ENCODE measurements at places on chromosomes 16 and 17.

- no peak for DNase-seq
Measured at GRCh38 chr17:12719948-12720347, 54.3 kb downstream of the MYOCD start.

- DNase-seq, result no peak
Measured at GRCh38 chr16:66840883-66841282, 3.3 kb upstream of the CA7 start.

- no peak for DNase-seq
Measured at GRCh38 chr16:47016700-47017133, 43.2 kb upstream of the DNAJA2 start.

DNA sequence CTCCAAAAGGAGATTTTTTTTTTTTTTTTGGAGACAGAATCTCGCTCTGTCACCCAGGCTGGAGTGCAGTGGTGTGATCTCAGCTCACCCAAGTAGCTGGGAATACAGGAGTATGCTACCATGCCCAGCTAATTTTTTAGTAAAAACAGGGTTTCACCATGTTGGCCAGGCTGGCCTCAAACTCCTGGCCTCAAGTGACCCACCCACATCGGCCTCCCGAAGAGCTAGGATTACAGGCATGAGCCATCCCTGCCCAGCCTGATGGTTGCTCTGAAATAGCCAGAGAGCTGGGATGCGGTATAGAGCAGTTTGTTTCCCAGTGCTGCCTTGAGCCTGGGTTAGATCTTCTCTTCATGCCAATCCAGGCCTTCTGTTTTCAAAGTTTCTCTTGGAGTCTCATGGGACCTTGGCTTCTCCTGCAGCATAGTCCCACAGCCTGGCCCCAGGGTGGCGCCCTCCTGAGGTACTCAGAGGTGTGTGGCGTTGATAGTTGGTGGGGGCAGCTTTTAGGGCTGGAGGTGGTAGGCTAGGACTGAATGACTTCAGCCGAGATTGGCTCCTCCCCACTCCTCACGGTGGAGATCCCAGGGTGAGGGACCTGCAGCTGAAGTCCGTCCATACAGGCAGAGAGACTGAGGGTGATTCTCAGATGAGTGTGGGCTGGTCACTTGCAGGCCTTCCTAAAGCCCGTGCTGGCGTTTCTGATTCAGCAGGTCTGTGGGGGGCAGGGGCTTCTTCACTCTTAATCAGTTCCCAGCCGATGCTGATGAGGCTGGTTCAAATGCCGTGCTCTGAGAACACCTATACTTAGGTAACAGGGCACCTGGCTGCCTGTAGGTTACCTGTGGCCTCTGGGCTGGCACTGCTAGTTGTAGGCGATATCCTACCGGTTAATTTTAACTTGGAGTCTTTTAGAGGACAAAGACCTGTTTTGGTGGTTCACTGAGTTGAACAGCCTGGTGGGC, 52.0 kb downstream of the TNFRSF13B start:
- DNase-seq, result peak; percentile 61

- DNase-seq, result no peak
Measured at GRCh38 chr16:53068423-53068833, 13.6 kb downstream of the CHD9 start.

GRCh38 chr16:10605636-10606035, 25.2 kb upstream of the EMP2 start:
- DNase-seq, result no peak

DNA sequence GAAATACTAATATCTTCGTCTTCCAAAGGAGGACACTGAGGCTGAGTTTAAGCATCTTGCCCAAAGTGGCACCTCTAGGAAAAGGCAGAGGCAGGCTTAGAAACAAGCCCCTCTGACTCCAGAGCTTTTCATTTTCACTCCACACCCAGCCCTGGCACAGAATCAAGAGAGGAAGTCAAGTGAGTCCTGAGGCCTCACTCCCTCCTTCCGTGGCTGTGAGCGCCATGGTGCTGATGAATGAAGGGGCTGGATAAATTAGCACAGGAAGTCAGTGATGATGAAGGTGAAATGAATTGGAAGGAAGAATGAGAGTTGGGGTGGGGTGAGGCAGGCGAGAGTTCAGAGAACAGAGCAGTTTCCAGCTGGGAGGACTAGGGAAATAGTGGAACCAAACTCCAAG, 179.3 kb downstream of the TMEM132E start:
- DNase-seq, result no peak

DNA sequence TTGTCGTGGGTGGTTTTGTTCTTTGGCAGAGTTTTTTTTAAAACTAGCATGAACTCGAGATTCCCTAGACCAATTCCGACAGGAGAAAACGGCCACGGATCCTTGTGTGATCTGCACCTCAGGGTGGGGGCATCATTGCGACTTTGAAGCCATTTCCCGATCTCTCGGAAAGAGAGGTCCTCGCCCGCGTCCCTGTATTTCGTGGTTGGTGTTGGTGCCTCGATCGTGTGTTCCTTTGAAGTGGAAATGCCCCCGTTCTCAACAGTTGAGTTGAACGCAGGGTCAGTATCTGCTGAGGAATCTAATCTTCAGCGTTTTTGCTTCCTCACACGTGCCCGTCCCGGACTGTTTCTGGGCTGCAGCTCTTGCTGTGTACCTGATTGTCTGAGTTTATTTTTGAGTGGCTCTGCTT, 1.1 kb downstream of the CRAMP1 start:
- no peak for DNase-seq

GRCh38 chr17:64500862-64501765, 4.3 kb upstream of the POLG2 start:
- no peak for DNase-seq

DNA sequence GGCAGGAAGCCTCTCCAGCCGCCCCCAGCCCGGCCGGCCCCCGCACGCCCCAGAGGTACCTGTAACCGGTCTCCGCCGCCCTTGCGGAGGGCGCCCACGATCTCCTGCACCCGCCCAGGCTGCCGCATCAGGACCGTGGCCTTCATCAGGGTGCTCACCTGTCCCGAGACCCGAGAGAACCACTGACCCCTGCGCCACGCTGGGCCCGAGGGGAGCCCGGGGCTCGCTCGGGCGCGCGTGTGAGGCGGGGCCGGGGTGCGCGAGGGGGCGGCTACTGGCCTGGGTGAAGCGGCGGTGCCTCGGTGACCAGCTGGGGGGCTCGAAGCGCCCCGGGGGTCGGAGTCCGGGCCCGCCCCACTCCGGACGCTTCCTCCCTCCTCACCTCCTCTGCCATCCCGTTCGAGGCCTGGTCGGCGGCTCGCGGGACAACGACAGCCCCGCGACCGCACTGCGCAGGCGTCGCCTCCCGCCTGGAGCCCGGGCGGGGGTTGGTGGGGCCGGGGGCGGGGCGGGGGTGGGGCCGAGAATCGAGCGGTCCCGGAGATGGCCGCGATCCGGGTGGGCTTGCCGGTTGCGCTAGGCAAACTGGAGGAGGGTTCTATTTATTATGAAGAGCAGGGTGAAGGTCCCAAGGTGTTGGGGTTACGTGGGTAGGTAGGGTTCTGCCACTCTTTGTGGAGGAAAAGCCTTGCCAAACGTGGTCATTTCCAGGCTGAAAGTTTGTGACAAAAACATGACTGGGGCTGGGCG, at the start of gene NT5C3B:
TSS of gene NT5C3B (minus strand) at position 433 of the 750 bp plus-strand sequence. CDS start at position 394, 39 bp downstream.
- DNase-seq, result peak; percentile 73

DNA sequence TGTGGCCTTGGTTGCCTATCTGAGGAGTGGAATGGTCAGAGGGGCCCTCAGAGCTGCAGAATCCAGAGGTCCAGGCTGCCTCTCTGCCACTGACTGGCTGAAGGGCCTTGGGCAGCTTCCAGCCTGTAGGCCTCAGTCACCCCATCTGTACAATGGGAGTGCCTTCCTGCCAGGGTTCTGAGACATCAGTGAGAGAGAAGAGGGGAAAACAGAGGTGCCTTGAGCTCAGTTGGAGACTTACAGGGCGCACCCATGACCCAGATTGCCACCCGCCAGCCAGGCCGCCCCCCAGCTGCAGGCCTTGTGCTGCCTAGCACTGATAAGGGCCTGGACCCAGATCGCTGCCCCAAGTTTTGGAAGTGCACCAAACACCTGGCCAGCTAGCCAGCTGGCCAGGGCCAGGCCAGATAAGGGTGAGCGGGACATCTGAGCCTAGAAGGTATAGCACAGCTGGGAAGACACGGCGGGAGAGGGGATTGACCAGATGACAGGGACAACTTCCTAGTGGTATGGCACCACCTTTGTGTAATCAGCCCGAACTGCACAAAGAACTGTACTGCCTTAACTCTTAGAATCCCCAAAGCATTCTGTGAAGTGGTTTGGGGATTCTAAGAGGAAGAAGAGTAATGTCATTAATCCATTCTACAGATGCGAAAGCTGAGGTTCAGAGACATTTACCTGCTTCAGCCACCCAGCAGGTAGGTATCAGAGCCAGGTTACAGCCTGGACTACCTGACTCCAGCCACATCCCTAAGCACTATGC, 1.4 kb downstream of the SLC4A1 start:
- DNase-seq, result no peak

DNA sequence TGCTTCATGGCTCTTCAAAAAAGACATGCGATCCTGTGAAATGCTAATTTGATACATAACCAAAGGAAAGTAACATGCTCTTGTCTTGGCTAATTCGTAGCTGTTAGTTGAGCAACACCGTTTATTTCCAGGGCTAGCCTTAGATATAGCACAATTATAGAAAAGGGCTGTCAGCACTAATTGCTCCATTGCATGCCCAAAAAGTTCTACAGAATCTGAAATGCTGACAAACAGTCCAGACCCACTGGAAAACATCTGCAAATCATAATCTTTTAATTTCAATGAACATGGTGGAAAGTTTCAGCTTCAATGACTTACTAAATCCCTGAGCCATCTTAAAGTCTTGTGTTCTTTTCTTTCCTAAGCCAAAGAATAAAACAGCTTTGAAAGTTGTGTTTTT, 42.9 kb upstream of the NUDT7 start:
- no peak for DNase-seq

DNA sequence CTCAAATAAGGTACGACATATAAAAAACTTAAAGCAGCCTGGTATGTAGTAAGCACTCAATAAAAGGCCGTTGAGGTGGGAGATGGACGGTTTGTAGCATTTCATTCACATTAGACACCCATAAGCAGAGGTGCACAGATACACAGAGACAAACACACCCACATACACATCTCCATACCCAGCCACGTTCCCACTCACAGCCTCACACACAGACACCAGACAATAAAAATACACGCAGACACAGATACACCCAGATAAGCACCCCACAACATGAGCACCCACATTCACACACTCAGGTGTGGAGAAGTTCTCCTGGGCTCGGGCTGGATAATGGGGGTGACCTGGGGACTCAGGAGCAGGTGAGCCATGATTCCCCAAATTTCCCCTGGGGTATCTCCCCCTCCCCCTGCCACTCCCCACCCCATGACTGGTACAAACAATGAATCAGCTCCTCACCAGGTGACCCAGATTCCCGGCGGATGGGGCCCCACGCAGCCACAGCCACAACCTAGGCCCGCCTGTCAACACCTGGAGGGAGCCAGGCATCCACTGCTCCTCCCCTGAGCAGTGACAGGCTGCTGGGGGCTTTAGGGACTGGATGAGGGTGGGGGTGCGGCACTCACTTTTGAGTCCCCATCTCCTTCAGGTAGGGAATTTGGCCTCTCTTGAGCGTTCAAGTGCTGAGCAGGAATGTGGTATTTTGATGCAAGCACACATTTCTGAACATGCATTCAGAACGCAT, 2.7 kb downstream of the DLX3 start:
- peak; percentile 54 for DNase-seq

DNA sequence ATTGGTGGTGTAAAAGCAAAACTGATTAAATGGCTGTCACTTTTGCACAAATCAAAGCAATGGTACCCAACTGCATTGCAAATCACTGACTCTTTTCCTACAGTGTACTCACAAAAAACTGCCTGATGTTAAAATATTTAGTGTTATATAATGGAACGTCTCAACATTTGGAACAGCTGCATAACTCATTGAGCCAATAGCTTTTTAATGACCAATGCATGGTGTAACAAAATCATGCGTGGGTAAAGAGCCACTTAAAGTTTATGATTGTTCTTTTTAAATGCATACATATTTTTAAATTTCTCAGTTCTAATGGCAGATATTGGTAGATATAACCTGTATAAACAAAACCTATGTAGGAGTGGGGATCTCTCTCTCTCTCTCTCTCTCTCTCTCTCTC, 204.0 kb upstream of the MPHOSPH6 start:
- no peak for DNase-seq

DNA sequence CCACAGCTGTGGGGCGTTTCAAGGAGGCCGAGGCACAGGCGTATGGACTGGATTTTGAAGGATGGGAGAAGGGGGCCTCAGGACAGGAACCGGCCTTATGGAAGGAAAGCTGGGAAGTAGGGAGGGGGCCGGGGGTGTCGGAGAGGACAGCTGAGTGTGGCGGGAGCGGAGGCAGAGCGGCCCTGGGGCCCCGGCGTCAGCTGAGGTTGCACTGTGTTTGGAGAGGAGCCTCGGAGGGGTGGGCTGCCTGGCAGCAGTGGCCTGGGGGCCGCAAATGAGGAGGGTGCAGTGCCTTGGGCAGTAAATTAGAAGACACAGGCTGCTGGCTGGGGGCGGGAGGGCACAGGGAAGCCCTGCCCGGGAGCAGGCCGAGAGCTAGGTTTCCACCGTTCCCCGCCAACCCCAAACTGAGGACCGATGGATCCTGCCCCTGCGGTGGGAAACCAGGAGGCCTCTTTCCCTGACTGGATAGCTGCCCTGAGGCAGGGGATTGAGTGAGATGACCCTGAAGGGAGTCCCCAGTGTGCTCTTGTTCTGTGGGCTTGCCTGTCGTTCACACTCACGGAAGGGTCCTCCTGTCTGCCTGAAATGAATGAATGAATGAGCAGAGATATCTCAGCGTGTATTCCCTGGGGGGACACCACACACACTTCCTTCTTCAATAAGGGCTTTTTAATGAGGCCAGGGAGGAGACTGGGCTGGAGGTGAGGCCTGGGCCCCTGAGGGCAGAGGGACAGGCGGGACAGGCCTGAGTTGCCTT, 18.4 kb downstream of the FOXJ1 start:
- DNase-seq, result no peak

DNA sequence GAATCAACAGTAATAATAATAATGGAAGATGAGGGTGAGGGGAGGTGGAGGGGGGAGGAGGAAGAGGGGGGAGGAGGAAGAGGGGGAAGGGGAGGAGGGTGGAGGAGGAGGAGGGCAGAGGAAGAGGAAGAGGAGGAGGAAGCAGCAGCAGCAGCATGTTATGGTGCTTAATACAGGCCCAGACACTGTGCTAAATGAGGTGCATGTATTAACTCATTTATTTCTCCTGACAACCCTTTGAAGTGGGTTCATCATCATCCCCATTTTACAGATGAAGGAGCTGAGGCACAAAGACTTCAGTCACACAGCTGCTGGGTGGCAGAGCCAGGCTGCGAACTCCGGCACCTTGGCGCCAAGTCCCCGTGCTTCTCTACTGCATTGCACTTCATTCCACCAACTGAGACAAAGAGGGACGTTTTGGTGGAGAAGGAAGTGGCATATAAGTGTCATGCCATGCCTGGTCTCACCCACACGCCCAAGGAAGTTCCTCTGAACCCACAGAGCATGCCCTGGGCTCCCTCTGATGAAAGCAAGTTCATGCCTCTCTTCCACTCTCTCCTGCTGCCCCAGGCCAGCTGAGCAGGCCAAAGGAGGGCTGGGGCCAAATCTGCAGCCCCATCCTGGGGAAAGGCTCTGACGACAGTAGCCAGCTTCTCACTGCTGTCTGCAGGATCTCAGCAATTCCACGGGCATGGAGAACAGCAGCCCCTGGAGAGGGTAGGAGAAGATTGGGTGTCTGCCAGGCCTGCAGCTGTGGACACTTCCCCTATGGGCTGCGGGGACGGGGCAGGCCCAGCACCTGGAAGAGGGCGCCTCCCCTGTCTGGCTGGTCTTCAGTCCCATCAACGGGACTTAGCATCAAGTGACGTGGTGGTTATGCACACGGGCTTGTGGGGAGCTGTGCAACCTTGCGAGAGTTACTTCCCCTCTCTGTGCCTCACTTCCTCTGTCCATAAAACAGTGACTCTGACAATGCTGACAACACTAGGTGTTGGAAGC, 21.8 kb downstream of the XYLT1 start:
- no peak for DNase-seq

- no peak for DNase-seq
Measured at GRCh38 chr17:80662557-80662956, 117.9 kb downstream of the RPTOR start.
